ENCODE measurements at places on chromosomes 16 and 17.
A peak's percentile ranks its signal among the peaks of the same experiment; 100 is the strongest.

DNA sequence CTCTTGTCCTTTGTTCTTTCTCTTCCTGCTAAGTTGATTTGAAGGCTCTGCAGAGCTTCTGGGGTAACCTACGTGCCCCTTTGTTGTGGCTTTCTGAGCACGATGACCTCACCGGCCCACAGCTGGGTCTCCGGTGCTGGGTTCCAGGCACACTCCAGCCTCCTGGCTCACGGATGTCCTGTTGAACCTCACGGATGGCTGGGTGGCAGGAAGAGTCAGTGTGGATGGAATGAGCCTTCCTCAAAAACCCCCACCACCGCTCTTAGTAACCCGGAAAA is 116.0 kb downstream of the SOCS1 start:
- DNase-seq = no peak

DNA sequence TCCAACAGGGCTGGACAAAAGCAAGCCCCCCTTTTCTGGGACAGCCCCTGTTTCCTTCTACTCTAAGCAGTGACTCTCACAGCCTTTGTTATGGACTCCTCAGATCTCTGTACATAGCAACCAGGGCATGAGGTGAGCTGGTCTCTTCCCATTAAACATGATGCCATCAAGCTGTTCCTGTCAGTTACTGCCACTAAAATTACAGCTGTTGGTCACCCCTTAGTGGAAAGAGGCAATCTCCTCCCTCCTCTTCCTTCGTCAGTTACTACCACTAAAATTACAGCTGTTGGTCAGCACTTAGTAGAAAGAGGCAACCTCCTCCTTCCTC is 95.2 kb upstream of the SMIM36 start:
- DNase-seq = no peak

DNA sequence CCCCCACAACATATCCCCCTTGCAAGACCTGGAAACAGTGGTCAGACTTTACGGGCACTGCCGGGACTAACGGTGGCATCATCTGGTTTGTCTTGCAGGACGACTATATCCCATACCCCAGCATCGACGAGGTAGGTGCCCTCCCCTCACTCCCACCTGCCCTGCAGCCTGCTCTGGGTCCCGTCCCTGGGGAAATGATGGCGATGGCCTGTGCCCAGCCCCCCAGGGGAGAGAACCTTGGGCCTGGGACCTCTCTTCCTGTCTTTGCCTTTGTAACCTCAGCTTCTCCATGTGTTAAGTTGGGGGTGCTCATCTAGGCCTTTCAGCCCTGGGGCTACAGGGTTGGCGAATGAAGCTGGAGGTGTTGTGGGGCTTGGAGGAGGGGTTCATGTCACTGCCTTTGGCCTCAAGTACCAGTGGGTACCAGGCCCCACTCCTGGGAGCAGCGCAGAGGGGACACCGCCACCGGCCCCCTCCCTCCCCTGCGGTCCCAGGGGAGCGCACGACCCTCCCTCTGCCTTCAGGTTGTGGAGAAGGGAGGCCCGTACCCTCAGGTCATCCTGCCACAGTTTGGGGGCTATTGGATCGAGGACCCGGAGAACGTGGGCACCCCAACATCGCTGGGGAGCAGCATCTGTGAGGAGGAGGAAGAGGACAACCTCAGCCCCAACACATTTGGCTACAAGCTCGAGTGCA is 99.9 kb downstream of the OR1D5 start:
- DNase-seq = no peak

DNA sequence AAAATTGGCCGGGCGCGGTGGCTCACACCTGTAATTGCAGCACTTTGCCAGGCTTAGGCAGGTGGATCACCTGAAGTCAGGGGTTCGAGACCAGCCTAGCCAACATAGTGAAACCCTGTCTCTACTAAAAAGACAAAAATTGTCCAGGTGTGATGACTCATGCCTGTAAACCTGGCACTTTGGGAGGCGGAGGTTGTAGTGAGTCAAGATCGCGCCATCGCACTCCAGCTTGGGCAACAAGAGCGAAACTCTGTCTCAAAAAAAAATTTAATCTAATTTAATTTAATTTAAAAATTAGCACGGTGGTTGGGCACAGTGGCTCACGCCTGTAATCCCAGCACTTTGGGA is 1.6 kb upstream of the HBQ1 start:
- no peak for DNase-seq

DNA sequence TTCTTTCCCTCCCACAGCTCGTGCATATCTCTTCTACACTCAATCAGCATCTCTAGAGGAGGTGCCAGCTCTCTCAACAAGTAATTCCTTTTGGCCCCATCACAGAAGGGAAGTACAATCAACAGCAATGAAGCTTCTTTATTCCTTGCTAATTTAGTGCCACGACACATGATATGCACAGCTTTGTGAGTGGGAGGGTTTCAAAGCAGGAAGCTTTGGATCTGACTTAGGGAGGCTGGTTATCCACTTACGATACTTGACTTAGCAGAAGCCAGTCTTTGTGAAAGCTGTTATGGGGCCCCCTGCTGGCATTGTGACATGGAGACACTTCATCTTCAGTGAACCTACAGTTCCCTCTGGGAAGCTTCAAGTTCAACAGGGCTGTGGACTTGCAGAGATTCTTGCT is 81.0 kb downstream of the TMEM100 start:
- DNase-seq = peak; percentile 73

DNA sequence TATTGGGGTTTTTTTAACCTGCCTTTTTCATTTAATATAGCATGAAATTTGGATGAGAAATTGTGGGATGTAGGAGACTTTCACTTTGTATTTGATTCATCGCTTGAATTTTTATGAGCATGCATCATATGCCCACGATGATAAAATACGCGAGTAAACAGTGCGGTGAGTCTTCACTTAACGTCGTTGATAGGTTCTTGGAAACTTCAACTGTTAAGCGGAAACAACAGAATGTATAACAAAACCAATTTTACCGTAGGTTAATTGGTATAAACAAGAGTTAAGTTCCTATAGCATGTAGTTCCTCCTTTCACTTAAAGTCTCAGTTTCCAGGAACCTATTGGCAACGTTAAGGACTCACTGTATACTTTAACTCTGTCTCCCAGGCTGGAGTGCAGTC is 28.7 kb downstream of the MMP15 start:
- DNase-seq = no peak
